Activated CD8-positive, alpha-beta memory T cell treated with anti-CD3 and anti-CD28 coated beads, Interleukin-2, amount 50 U/mL, for 4 hours (primary cell): ENCODE measurements at places on chromosomes 16 and 17.

- no peak for DNase-seq
Measured at GRCh38 chr17:31917065-31917529, 15.6 kb upstream of the UTP6 start.

GRCh38 chr16:57924514-57924913 lies 46.4 kb downstream of the CNGB1 start:
- no peak for DNase-seq

DNA sequence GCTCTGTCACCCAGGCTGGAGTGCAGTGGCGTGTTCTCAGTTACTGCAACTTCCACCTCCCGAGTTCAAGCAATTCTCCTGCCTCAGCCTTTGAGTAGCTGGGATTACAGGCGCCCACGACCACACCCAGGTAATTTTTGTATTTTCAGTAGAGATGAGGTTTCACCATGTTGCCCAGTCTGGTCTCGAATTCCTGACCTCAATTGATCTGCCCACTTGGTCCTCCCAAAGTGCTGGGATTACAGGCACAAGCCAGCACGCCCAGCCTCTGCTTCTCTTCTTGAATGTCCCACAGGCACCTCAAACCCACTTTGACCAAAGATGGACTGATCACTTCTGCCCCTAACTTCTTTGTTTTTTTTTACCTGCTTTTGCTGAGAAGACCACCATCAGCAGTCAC lies 4.6 kb upstream of the ARL5C start:
- no peak for DNase-seq

DNA sequence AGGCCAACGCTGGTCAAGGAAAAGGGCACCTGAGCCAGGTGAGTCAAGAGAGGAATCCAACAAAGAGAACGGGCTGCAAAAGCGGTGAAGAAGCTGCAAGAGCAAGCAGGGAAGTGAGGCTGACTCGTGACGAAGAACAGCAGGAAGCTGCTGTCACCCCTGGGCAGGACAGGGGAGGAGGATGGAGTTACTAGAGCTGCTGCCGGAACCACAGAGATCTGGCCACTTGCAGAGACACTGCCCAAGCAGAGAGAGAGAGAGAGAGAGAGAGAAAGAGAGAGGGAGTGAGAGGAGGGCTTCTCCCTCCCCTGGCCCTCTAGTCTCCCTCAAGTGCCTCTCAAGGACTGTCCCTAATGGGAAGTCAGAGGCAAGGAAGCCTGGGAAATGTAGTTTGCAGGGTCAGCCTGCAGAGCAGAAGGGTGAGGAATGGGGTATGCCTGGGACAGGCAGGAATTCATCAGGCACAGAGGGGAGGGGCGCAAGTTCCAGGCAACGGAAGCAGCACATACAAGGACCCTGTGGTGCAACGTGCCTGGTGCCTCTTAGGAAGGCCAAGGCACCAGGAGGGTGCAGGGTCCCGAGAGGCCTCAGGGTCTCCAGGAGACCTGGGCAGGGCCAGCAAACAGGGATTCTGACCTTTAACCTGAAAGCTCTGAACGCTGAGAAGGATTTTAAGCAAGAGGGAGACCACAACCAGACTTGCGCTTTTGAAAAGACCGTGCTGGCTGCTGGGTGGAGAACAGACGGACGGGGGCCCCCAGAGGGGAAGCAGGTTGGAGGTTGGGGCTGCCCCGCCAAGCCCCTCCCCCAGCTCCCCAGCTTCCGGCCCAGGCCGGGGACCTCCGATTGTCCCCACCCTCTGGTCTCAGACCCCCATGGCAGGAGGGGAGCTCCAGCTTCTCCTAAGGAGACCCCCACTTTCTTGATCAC lies 45.8 kb upstream of the CIBAR2 start:
- DNase-seq, result no peak

DNA sequence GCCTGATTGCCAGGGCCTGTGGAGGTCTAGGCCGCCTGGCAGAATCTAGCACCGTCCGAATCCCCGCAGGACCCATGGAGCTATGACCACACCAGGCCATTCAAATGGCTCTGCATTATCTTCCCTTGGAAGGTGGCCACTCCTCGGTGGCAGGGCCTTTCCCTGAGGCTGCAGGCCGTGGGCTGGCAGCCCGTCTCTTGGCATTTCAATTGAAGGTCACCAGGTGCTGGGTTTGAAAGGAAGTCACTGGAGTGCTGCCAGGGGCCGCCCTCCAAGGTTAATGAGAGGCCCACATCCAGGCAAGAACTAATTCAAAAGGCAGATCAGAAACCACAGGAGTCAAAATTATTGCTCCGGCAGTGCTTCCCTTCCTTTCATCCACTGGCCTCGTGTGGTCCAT lies 27.7 kb upstream of the CACNG5 start:
- DNase-seq, result no peak

- DNase-seq, result no peak
Measured at GRCh38 chr16:46918905-46919792, 35.0 kb downstream of the GPT2 start.

DNA sequence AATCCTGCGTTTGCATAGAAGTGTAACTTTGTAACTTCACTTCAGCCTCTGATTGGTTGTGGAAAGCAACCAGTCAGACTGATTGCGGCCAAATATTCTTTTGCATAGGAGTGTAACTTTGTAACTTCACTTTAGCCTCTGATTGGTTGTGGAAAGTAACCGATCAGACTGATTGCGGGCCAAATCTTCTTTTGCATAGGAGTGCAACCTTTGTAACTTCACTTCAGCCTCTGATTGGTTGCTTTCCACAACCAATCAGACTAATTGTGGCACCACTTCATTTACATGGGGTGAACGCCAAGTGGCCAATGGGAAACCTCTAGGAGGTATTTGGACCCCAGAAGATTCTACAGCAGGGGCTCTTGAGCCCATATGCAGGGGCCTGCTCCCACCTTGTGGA lies 1.8 kb upstream of the TMEM98 start:
- no peak for DNase-seq

GRCh38 chr17:35849469-35850348 lies 19.0 kb downstream of the HEATR9 start:
- peak; percentile 60 for DNase-seq

GRCh38 chr17:72258711-72259110 lies 137.9 kb downstream of the SOX9 start:
- DNase-seq, result no peak

DNA sequence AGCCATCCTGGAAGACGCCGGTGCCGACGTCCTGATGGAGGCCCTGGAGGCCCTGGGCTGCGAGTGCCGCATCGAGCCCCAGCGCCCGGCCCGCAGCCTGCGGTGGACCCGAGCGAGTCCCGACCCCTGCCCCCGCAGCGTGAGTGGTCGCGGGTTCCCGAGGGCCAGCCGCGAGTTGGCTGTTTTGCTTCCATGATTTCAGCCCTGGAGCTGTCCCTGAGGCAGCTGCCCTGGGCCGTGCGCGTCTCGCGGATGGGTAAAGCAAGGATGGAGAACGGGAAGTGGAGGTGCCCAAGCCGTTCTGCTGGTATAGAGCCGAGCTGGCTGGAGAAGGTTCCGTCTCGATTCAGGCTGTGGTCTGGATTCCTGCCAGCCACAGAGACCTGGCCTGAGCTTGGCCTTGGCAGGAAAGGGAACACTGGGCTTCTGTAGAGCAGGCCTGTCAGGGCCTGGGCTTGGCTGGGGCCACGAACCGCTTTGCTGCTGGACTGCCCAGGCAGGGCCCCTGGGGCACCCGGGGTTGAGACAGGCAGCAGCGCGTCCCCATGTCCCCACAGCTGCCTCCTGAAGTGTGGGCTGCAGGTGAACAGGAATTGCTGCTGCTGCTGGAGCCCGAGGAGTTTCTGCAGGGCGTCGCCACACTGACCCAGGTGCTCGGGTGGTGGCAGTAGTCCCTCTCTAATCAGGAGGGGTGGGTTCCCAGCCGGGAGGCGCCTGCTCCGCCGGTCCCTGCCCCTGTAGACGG lies 941 bp upstream of the MRPS34 start:
- no peak for DNase-seq
